T follicular helper cell (primary cell): ENCODE measurements at places on chromosomes 6 and 20.

GRCh38 chr20:32356622-32357374 is 1.3 kb upstream of the ASXL1 start:
- no peak for DNase-seq

- DNase-seq = peak; percentile 49
Observed at GRCh38 chr20:38221119-38221589, 39.4 kb downstream of the KIAA1755 start.

- no peak for DNase-seq
Observed at GRCh38 chr20:10665027-10665561, 8.7 kb downstream of the JAG1 start.

GRCh38 chr20:46267108-46268105 is 40.9 kb downstream of the CDH22 start:
- DNase-seq = no peak

DNA sequence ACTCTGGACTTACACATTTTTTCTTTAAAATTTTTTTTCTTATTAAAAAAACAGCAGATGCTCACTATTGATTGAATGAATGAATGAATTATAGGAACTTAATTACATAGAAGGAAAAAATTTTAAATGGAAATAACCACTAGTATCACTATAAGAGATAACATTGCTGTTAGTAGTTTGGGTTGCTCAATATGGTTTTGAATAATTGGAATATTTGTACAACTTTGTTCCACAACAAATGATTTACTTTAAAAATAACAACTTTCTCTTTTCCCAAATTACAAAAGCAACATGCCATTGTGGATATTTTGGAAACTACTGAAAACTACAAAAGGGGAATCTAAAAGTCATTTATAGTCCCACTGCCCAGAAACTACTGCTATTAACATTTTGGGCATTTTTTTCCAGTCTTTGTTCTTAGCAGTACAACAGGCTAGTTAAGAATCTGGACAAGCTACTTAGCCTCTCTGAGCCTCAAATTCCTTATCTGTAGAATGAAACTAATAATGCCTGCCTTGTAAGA is 61.0 kb upstream of the REV3L start:
- no peak for DNase-seq
